ENCODE measurements at places on chromosomes 1 and 21.

DNA sequence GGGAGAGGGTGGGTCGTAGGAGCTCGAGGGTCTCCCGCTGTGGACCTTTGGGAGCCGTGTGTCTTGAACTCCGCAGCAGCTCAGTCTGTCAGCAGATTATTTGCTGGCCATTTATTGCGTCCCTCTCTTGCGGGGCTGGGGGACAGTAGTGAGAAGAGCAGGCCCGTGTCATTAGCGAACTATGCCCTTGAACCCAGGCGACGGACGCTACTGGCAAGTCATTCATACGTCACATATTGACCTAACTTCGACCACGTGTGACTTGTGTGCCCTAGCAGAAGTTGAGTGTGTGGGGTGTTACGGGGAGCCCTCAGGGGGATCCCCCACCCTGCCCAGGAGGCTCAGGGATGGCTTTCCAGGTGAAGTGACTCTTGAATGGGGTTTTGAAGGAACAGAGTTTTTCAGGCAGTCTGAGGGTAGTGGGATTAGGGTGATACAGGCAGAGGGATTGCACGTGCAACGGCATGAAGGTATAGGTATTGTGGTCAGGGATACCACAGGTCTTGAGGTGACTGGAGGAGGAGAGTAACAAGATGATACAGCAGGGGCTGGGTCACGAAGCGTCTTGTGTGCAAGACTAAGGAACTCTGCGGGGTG, 13.0 kb downstream of the RCC1 start:
- DNase-seq, result peak; percentile 29

DNA sequence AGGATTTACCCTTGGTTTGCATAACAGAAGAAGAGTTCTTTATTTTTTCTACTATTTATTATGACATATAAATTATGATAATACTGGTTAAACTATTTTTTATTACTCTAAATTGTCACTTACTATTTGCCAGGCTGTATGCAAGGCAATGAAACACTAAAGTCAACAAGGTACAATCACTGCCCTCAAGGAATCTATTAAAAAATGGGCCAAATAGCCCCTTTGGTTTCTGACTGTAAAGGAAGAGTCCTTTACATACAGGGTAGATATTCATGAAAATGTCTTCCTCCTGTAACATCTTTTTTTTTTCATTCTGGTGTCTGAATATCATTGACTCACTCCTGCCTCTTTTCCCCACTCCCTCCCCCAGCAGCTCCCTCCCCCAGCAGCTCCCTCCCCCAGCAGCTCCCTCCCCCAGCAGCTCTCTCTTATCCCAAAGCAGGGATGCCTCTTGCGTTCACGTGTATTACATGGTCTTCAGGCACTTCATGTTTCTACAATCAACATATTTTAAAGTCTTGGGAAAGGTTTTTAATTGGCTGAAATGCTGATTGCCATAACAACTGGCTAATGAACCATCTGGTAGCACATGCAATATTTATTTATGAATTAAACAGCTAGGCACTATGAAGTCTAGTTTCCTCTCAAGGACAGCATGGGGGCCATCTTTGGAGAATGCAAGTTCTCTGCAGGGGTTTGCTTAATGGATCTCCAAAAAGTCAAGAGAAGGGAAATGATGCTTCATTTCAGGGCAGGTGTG, 400.4 kb upstream of the PLXNA2 start:
- no peak for DNase-seq

DNA sequence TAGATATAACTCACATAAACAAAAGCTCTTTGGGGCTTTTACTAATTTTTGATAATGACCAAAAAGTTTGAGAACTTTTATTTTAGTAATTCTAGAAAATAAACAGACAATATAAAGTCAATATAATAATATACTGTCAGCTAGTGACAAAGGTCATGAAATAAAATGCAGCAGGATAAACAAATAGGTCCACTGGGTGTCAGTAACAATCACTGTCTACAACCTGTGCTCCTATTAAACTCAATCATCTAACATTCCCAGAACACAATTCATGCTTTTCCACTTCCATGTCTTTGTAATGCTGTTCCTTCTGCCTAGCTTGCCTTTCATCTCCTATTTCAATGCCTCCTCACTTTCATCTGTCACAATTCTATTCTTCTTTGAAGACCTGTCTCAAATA, 186.1 kb downstream of the GIPC2 start:
- no peak for DNase-seq

GRCh38 chr1:194476872-194477271, 1290.5 kb upstream of the B3GALT2 start:
- no peak for DNase-seq

GRCh38 chr1:20558191-20558590, 5.8 kb downstream of the FAM43B start:
- no peak for DNase-seq

DNA sequence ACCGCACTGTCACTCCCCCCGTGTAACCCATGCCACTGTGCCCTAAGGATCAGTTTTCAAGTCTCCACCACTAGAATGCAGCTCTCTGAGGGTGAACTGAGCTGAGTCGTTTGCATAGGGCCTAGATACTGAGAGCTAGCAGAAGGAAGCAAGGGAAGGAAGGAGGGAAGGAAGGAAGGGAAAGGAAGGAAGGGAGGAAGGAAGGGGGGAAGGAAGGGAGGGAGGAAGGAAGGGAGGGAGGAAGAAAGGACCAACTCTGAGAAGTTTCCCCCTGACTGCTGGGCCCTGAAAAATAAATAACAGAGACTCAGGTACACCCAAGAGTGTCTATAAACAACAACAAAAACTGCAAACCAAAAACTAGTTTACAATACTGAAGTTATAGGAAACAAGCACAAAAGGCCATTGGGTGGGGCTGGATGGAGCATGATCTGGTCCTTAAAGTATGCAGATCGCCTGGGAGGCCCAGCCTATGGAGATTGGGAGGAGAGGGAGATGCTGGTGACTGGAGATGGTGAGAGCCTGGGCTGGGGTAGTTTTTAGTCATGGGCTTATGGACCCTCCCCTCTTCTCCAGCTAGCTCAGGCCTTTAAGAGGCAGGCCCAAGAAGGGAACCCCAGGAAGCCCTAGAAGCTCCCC, 1.7 kb upstream of the MRPS15 start:
- peak; percentile 38 for DNase-seq

GRCh38 chr1:225631021-225631663, 21.8 kb downstream of the ENAH start:
- DNase-seq, result no peak

DNA sequence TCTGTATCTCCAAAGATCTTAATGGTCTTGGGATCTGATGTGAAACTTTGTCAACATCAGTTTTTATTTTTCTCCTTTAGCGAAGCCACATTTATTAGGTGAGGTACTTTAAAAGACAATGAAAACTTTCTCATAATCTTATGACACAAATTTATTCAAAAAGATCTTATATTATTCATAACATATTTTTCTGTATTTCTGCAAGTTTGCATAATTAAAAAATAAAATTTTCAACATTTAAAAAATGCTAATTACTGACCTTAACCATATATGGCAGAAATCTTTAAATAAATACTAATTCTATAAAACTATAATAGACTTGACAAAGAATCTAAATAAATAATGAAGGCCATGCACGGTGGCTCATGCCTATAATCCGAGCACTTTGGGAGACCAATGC, 72.5 kb downstream of the PRPF38A start:
- no peak for DNase-seq

DNA sequence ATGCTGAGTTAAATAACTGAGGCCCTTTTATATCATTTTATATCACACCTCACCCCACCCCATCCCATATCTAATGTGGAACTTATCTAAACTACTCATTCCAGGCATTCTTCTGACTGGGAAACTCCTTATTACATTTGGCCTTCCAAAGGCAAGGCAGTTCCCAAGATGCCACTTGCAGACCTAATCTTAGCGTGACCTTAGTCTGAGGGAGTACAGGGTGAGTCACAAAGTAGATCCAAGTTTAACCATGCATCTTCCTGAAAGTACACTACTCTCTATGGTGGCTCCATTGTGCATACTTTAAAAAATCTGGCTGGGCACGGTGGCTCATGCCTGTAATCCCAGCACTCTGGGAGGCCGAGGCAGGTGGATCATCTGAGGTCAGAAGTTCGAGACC, 353.6 kb upstream of the C1orf87 start:
- DNase-seq, result no peak

DNA sequence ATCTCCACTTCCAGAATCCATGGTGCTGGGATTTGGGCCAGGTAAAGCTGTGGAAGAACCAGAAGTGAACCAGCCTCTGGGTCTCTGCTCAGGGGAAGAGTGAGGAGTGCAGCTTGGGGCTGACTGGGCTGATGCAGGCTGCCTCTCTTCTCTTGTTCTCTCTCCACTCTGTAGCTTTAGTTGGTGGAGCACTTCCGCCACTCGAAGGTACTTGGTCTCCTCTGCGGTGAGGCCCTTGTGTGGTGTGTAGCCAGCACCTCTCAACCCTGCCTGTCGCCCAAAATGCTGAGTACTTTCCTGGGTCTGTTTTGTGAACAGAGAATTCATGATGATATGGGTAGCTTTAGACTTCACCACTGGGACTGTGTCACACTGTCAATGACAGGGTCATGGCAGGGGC, 63.2 kb downstream of the URB2 start:
- no peak for DNase-seq

DNA sequence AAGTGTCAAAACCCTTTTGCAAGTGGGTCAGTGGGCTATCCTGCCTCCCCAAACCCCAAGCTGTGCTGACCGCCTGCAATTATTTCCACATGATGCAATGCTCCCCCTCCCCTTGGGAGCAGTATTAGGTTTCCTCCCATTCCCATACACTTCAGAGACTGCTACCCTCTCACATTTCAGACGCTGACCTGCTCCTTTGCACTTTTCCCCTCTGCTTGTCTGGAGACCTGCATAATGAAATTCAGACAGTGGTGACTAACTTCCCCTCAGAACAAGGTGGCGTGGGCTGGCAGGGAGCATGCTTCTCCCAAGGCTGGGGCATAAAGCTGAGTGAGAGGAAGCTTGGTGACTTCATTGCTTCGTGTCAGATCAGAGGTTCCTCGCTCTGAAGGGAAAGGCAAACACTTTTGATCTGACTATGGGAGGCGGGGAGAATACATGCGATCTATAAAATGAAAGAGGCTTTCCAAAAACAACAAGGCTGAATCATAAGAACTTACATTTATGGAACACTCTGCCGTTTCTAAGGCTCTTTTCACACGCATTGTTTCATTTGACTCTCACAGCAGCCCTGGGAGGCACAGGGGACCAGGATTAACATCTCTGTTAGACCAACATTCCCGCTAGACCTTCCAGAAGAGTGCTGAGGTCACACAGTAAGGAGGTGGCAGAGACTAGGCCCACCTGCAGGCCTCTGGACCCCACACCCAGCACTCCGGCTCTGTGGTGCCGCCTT, 27.5 kb upstream of the ROR1 start:
- DNase-seq, result no peak

- DNase-seq, result no peak
These were observed 6.2 kb downstream of the LRRC52 start for GRCh38 chr1:165549973-165550372.

- no peak for DNase-seq
These were observed 118.2 kb downstream of the ODF2L start for GRCh38 chr1:86277936-86278335.

DNA sequence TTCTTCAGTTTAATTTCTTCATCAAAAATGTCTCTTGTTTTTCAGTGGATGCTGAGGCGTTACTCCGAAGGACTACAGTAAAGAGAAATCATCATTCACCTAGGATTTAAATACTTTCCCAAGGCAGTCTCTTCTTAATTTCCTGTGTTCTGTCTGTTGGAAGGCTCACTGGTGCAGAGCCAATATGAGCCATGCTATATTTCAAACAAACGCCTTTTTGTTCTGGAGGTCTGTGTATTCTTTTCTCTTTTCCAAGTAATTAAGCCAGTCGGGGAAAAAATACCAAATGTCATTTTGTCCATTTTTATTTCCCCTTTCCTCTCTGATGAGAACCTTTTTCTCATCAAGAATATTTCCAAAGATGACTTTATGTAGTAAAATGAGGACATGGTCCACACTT, 206.5 kb downstream of the RWDD3 start:
- no peak for DNase-seq

- peak; percentile 86 for DNase-seq
These were observed 83.8 kb upstream of the HOOK1 start for GRCh38 chr1:59730759-59731478.

GRCh38 chr1:182164273-182164672, 102.8 kb upstream of the ZNF648 start:
- DNase-seq, result no peak

DNA sequence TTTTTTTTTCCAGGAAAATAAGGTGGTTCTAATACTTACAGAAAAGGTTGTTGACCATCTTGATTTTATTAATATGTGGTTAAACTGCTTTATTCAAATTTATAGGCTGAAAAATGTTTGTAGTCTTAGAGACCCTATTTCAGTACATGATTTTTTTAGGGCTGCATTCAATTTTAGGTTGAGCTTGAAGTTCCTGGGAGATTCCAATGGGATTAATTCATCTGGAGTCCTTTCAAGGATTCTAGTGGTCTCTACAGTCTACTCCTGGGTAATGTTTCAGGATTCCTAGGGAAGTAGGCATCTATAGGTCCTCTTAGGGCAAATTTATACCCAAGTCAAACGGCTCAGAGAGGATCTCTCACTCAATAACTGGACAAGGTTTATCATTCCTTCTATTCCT, 126.7 kb downstream of the HMCN1 start:
- no peak for DNase-seq

GRCh38 chr21:28099001-28099705, 893.5 kb downstream of the LTN1 start:
- no peak for DNase-seq

DNA sequence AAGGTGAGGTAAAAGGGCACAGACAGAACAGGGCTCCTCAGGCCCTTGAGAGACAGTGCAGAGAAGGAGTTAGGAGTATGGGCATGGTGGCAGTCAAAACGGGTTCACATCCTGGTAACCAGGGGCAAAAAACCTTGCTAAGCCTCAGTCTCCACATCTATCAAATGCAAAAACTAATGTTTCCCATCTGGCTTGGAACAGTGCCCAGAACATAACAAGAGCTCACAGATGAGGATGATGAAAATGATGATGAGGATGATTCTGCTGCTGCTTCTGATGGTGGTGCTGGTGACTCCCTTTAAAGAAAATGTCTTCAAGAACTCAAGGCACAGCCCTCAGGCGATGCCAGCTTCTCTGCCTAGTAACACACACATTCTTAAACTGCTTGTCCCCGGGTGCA, 24.1 kb downstream of the HHIPL2 start:
- DNase-seq, result no peak

DNA sequence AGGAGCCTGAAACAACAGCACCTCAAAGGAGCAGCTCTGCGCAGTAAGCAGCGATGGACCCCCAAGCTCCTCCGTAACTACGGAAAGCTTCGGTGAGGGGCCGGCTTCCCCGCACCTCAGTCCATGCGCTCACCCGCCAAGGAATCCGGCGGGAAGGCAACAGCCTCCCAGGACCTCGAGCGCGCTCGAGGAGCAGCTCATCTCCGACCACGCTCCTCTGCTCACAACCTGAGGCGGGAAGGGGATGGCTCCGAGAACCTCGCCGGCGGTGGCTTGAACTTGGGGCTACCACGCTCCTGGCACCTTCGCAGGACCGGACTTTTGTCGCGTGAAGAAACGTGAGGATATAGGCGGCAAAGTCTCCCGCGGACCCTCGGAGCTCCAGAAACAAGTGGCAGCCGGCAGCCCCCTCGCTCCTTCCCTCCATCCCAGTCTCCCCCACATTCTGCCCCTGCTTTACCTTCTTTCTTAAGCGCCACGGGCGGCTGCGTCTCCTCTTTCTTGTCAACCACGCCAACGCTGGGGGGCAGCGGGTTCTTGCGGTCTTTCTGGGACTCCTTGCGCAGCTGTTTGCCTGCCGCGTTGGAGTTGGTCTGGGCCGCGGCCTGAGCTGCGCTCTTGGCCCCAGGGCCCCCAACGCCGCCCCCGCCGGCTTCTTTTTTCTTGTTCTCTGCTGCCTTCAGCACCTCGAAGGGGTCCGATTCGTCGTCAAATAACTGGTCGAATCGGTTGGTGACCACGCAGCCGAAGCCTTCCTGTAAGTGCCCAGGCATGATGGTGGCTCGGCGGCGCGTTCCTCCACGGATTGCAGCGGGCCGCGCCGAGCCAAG, 459 bp downstream of the SERBP1 start:
- no peak for DNase-seq
